ENCODE measurements at places on chromosomes 12 and 14.

DNA sequence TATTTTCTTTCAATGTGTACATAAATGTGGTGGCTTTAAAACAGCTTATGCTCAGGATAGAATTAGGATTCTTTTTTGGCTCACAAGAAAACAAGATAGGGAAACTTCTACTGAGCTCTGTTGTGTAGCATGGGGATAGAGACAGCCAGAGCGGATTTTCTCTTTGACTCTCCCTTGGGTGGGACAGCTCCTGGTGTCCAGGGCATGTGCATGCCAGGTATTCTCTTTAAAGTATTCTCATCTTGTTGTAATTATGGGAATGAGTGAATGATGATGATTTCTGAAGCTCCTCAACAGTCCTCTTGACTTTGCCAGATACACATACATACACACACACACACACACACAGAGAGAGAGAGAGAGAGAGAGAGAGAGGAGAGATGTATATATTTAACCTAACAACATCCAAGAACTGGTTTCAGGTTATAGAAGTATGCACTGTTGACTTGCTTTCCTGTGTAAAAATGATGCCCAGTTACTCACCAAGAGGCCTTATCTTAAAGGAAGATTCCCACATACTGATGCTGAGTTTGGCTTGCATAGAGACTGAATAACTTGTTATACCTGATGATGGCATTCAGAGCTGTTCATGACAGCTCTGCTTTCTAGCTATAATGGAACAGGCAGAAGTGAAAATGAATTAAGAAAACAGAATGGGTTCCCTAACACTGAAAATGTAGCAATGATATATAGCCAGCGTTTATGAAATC, 387.5 kb downstream of the EGLN3 start:
- DNase-seq = no peak

DNA sequence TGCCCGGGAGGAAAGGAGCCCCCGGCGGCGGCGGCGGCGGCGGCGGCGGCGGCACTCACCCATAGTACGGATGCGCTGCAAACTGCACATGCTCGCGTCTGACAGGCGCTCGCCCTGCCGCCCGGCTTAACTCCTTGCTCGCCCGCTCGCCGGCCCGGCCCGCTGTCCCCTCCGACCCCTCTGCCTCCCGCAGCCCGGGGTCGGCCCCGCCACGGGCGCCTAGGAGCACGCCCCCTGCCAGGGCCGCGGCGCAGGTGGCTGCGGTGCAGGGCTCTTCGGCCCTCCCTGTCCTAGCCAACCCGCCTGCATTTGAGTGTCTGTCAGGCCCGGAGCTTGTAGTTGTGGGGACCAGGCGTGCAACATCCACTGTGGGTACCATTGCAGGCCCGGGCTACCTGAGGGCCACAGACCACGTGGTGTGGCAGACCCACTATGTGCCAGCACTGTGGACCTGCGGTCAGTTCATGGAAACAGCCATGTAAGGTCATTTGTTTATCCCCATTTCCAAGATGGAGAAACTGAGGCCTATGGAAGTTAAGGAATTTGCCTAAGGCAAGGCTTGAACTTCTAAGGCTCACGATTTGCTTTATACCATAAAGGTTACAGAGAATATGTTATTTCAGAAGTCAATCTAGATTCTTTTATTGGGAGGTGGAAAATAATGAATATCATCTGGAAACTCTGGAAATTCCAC, 17.6 kb upstream of the PLEKHH1 start:
- no peak for DNase-seq

GRCh38 chr14:60332869-60333268, 83.8 kb downstream of the PPM1A start:
- no peak for DNase-seq

- no peak for DNase-seq
Observed at GRCh38 chr12:64609536-64610078, 688 bp upstream of the RASSF3 start.

DNA sequence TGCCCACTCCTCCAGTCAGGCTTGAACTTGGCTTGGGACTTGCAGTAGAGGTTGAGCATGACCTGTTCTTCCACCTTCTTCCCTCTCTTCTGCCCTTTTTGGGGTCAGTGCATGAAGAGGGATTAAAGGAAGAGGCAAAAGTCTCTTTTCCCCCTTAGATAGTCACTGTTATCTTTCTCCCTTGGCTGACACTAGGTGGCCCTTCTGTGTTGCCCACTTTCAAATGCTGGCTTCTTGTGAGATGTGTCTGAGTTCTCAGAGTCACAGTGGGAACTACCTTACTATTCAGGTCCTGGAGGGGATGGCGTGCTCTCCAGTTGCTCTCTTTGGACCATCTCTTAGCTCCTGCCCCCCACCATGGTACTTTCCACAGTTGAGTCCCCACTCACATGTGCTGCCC, 73.6 kb downstream of the GPR65 start:
- DNase-seq = no peak

- no peak for DNase-seq
Observed at GRCh38 chr12:16475521-16475920, 128.1 kb downstream of the MGST1 start.

DNA sequence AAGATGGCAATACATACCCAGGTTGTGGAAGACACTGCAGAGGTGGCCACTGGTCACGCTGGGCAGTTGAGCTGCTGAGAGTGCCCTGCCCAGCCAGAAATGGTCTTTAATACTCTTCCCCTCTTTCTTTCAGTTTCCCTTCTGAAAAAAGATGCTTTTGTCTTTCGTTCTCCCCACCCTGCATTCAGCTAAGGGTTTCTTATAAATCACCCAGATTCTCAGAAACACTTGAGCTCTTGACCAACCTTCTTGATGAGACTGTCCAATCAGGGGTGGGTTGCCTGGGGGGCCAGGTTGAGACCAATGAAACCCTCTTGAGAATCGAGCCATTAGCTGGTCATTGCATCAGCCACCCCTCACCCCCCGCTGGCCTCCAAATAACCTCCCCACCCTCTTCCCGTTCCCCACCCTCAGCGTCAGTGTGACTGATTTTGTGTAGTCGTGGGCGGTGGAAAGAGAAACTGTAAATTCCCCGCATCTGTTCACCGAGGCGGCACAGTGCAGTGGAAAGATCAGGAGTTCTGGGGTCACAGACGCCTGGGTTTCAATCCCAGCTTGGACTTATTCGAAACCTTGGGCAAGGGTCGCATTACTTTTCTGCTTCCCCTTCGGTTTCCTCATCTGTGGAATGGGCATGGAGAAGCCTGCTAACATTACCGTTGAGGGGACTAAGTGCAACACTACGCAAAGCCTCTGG, 52.3 kb downstream of the SLC25A47 start:
- DNase-seq = no peak

DNA sequence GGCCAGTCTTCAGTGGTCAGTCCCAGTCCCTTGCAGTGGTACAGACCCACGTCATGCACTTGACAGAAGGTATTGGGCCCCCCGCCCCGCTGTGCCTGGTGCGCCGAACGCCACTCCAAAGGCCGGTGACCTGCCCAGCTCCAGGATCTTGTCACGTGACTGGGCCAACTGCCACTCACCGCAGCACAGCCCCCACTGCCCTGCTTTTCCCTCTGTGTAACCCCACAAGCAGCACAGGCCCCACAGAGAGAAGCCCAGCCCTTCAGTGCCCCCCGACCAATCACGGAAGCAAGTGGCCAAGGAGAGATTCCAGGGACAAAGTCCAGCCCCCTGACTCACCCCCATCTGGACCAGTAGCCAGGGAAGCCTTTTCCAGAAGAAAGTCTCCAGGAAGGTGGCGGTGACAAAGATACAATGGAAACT, 498 bp downstream of the GPR132 start:
- DNase-seq = no peak

- DNase-seq = no peak
Observed at GRCh38 chr12:66282244-66282643, 20.0 kb upstream of the HELB start.

DNA sequence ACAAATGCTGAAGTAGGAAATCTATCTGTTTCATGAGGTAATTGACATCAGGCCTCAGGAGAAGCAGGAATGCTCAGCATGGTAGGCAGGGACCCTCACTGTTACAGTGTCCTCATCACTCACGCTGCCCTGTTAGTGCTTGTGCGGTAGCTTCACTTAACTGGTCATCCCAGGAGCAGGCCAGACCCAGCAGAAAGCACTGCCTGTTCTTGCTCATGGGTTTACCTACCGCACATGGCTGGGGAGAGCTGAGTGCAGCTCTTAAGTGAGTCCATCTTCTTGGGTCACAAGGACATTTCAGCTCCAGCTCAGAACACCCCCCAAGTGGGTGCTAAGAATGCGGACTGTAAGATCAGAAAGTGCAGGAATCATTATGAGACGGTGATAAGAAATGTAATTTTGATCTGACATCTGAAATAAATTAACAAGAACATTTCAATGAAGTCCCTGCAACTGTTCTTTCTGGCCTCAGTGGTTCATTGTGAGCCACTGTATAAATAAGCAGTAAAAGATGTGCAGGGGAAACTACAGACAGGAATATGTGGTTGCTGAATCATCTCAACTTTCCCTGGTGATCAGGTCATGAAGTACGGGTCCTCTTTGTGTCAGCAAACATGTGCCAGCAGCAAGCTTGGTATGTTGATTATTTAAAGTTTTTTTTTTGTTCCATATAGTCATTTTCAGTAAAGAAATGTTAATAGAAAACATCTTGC, 757.7 kb upstream of the TMEM132C start:
- DNase-seq = peak; percentile 31

DNA sequence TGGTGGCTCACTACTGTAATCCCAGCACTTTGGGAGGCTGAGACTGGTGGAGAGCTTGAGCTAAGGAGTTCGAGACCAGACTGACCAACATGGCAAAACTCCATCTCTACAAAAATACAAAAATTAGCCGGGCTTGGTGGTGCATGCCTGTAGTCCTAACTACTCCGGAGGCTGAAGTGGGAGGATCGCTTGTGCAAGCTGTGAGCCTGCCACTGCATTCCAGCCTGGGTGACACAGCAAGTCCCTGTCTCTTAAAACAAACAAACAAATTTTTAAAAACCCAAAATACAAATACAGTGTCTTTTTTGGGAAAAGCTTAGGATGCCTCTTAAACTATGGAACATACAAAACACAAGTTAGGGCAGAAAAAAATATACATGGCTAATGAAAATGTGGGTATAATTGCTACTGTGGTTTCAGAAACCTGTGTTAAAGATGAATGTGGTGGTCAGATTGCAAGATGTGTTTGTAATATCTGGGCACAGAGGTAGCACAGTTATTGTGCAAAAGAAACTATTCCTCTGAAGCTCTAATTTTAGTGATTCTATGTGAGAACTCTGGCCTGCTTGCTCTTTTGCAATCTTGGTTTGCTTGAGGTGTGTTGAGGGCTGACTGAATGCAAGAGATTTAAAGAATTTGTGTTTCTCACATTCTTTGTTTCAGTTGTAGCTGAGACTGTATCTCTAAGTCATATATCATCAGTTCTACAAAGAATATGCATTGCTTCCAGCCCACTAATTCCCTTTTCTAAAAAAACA, 3.9 kb upstream of the HSPA2 start:
- DNase-seq = no peak

- no peak for DNase-seq
Observed at GRCh38 chr12:20451761-20452160, 83.4 kb downstream of the PDE3A start.

- no peak for DNase-seq
Observed at GRCh38 chr12:112296183-112296582, 86.0 kb downstream of the HECTD4 start.

DNA sequence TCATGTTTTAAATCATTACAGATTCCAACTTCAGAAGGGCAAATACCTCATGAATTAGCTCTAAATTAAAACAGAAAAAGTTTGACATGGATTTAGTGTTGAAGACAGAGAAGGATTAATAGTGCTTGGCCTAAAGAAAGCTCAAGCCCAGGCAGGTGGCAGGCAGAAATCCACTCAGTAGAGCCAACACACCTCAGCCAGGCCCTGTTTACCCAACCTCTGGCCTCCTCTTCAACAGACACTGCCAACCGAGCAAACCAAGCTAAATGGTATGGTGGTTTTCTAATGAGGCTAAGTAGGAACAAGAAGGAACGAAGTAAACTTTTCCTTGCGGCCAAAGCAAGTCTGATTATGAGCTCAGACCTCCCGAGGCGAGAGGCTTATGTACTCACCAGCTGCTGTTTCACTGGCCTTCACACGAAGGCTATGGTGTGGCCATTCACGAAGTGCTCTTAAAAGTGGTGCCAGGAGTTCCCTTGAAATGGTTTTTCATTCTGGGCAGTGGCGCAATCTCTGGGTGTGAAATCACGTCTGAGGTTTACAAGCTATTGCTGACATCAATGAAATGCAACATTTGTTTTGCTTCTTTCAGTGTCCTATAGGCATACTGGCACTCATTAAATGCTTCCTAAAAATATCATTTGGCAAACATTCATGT, 124.1 kb upstream of the LGR5 start:
- DNase-seq = no peak

DNA sequence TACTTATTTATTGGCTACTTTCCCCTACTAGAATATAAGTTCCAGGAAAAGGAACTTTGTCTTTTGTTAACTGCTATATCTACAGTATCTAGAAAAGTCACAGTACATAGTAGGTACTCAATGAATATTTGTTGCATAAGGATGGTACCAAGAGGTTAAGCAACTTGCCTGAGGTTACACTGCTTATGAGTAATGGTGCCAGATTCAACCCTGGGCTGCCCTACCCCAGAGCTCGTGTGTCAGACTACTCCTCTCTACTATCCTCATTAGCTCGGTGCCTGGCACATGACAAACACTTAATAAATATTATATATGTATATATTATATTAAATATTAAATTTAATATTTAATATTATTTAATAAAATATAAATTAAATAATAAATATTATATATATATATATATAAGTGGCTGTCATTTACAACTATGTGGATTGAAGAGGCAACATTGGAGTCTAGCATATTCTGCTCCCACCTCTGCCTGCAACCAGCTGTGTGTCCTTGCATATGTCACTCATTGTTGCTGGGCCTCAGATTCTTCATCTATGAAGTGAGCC, 25.4 kb downstream of the UTP20 start:
- no peak for DNase-seq

GRCh38 chr14:37595809-37596621, 586 bp downstream of the TTC6 start:
- no peak for DNase-seq

DNA sequence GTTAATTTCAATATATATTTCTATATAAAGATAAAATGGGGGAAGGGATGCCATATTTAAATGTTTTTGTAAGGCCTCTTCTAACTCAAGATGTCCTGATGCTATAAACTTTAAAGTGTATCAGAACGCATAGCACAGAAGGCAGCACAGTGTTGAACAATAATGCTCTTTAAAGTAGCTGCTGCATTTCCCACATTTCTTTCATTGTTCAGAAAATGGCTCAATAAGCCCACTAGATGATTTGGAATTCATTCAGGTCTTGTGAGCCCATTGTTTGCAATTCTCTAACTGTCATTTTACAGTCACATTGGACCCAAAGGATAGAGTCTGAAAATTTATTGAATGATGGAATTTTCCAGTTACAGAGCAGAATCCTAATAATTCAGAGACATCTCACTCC, 64.0 kb upstream of the PCED1B start:
- DNase-seq = no peak

DNA sequence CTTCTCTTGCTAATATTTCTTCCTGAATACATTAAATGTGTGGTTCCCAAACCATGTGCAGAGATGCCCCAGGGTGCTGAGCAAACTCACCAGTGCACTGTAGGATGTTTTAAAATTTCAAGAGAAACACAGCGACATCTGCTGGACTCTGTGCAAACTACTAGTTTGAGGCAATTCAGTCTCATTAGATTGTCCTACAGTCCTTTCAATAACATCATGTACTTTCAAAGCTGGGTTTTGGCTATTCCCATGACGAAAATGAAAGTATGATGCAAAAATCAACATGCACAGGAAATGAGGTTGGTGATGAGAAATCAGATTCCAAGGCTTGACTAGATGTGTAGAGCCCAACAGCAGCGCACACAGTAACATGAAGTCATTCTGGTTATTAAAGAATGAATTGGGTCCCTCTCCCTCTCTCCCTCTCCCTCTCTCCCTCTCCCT, 66.3 kb downstream of the CLIP1 start:
- DNase-seq = no peak
